Epithelial cell of proximal tubule (primary cell): ENCODE measurements at places on chromosomes 1 and 21. TPM values are rescaled to one million over a fixed set of nuclear protein-coding genes. Genes with fewer than 3 reads are reported as not detected.

GRCh38 chr1:91683598-91683951 is 182.9 kb downstream of the CDC7 start:
- no peak for DNase-seq

DNA sequence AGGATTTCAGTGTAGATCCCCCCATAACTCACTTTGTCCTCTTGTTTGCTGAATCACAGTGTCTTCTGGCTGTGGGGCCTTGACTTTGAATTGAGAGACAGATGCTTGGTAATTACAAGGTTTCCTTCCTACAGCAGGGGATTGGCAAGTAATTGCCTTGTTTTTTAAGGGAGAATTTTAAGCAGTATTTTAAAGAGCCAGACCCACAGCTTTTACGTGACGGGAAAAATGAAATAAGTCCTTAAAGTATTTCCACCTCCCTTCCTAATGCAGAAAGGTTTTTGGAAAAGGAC is 41.0 kb downstream of the PGBD5 start:
- no peak for DNase-seq

GRCh38 chr1:153633161-153633753 is 609 bp upstream of the CHTOP start:
- DNase-seq, result no peak

DNA sequence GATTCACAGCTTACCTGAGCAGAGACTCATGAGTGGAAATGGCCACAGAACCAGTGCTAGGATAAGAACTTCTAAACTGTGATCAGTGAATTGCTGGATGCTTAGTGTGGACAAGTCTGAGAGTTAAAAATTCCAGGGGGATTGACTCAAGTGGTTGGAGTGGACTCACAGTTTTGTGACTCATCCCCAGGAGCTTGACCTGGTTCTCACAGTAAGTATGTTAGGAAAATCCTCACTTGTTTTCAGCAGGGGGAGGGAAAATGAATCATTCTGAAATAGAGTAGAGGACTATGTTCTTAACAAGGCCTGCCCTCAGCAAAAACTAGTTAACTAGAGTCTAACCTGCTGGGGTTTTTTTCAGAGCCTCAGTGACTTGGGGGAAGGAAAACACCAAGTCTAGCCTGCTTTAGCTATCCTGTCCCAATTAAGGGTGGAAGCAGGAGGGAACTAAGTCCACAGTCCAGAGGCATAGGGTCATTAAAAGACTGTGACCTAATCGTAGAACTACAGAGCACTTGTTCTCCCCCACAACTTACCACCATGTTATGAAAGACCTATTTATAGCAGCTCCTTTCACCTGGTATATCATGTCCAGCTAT is 6.1 kb upstream of the CDC73 start:
- peak; percentile 99 for DNase-seq

DNA sequence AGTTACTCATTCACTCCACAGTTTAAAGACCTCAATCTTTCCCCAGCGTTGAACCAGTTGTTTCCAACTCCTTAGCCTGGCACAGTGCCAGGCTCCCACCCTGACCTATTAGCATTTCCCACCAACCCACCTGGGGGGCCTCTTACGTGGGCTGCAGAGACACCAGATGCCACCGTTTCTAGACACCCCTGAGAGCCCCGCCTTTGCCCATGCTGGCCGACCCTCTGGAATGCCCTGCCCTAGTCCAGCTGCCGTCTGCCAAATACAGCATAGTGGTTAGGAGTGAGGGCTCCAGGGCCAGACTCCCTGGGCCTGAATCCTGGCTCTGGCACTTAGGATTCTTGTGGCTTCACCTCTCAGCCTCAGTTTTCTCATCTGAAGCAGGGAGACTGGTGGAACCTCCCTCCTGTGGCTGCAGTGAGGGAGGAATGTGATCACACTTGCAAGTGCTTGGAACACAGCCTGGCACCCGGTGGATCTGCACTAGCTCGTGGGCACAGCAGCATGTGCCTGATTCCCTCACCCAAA is 65.2 kb downstream of the TMCO4 start:
- no peak for DNase-seq

GRCh38 chr1:111778066-111778465 is 22.4 kb downstream of the DDX20 start:
- DNase-seq, result no peak

DNA sequence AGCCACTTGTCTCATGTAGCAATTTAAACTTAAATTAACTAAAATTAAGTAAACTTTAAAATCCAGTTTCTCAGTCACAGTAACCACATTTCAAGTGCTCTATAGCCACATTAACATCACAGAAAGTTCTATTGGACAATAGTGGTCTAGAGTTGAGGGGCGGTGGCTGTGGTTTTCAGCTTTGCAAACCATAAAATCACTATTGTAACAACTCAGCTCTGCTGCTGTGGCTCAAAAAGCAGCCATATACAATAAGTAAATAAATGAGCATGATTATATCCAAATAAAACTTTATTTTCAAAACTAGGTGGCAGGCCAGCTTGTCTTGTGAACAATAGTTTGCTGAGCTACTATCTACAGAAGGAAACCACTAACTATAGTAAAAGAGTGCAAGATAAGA is 43.4 kb upstream of the C1orf53 start:
- DNase-seq, result no peak

DNA sequence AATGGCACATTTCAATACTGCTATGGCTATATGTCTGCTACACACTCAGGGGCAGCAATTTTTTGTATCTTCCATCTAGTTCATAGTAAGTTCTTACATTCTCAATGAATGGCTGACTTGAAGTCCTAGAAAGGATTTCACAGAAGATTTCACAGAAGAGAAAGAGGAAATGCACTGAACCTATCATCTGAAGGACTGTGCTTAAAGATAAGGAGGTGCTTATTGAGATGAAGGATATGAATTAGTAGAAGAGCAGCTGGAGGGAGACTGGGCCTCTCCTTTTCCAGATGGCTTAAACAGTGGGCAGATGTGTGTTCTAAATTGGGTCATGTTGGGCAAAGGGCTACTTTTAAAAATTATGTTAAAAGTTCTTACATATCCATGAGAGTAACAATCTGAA is 14.6 kb downstream of the ADAR start:
- no peak for DNase-seq

- DNase-seq, result no peak
Observed at GRCh38 chr21:32183396-32183795, 95.5 kb downstream of the MIS18A start.

- DNase-seq, result no peak
Observed at GRCh38 chr1:237281481-237281880, 239.5 kb downstream of the RYR2 start.

DNA sequence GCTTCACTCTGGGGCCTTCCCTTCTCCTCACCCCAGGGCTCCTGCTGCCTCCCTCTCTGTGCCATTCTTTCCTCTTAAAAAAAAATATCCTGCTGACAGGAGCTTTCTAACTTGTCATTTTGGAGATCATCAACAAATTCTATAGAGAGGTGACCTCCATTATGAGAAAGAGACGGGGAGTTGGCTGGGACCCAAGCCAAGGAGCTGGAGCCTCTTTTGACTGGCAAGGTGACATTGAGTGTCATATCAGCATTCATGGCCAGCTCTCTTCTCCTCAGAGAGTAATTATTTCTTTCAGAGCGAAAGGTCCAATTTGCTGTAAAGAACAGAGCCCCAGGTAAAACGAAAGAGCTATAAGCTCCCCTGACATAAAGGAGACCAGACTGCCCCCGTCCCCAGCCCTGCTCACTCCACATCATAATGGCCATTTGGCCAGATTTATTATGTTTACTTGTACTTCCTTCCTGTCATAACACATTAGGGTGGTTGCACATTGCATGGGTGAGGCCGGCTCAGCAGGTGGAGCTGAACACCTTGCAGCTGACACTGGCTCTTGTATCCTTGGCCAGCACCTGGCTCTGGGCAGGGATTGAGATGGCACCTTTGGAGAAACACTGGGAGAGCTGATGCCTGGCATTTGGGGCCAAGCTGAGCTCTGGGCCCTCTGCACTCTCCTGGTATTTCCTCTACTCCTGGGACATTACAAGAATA is 404.0 kb upstream of the VAMP3 start:
- DNase-seq, result no peak

DNA sequence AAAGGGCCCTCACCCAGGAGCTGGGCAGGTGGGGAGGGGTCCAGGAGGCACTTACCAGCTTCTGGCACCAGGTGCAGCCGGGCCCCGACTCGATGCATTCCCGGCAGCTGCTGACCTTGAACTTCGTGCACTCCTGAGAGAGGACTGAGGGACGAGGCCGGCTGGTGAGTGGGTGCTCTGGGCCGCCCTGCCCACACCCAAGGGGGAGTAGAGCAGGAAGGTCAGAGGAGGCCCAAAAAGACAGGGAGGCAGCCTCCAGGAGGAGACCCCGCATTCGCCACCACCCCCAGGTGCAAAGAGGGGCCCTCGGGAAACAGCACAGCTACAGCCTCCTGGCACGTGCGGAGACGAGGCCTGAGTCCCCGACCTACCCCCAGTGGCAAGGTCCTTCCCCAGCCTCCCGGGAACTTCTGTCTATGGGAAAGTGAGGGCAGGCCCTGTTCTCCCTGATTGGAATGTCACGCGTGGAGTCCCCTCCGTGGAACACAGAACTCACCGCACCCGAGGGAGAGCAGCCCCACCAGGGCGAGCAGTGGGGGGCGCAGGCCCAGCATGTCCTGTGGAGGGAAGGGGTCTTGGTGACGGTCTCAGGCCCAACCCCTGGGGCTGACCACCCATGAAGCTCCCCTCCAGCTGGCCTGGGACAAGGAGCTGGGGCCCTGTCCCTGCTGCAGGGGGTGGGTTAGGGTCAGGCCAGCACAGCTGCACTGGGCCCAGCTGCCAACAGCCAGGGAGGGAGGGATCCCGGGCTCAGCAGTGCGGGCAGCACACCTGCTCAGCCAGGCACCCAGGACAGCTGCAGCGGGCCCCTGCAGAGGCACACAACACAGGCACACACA is 10.3 kb downstream of the ITGB2 start:
- DNase-seq, result no peak

GRCh38 chr1:9600861-9601834 is 12.4 kb downstream of the TMEM201 start:
- DNase-seq, result no peak

DNA sequence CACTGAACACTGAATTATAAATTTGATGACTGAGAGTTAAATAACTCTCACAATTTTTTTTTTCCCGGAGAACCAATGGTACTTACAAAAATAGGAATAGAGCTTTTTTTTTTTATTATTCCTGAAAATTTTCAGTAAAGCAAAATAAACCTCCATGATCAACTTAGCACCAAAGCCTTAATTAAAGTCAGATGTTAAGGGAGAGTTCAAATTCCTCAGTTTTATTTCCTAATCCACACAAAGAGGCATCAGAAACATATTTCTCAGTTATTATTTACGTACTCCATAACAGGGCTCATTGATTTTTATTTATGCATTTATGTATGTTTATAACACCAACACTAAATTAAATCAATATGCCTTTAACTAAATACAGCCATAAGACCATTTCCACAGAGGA is 55.5 kb downstream of the PLPPR5 start:
- DNase-seq, result no peak

DNA sequence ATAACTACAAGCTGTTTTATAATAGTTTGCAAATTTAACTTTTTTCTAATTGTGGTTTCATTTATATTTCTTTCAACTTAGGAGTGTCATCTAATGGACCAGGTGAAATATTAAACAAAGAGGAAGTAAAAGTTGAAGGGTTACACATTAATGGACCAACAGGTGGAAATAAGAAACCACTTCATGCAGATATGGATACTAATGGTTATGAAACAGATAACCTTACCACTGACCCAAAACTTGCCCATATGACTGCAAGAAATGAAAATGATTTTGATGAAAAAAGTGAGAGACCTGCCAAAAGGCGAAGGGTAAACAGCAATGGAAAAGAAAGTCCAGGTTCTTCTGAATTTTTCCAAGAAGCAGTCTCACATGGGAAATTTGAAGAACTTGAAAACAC is 59.7 kb downstream of the MIER1 start:
- DNase-seq, result no peak

- no peak for DNase-seq
Observed at GRCh38 chr1:18967066-18967690, 10.7 kb upstream of the IFFO2 start.

GRCh38 chr1:20167126-20167525 is 18.8 kb upstream of the UBXN10 start:
- DNase-seq, result no peak

GRCh38 chr1:58815686-58816071 is 31.8 kb upstream of the JUN start:
- peak; percentile 53 for DNase-seq

GRCh38 chr1:100658716-100659026 is 60.9 kb upstream of the VCAM1 start:
- no peak for DNase-seq

- DNase-seq, result no peak
Observed at GRCh38 chr1:37647281-37647680, 12.6 kb upstream of the RSPO1 start.

DNA sequence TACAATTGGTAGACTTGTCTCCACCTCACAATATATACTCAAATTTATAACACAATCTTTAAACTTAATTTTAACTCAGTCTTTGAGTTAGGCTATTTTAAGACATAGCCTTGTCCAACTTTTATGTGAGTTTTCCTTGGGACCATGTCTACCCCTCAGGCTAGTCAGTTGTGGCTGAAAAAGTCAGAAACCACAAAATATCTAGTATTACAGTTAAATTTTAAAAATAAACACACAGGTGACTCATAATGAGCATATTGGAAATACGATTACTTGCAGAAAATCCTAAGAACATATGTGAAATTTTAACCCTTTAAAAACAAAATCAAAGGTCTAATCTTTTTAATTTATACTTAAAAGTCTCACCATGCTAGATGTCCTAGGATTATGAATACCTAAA is 4.8 kb upstream of the ASB17 start:
- no peak for DNase-seq

- no peak for DNase-seq
Observed at GRCh38 chr1:117683571-117684285, 77.9 kb downstream of the TENT5C start.

- DNase-seq, result no peak
Observed at GRCh38 chr1:2449636-2450454, 26.2 kb upstream of the PLCH2 start.

GRCh38 chr1:3573500-3573899 is 37.8 kb downstream of the MEGF6 start:
- no peak for DNase-seq

GRCh38 chr1:66510407-66510806 is 23.5 kb upstream of the SGIP1 start:
- DNase-seq, result no peak

GRCh38 chr1:22754824-22755223 is 44.2 kb downstream of the EPHB2 start:
- no peak for DNase-seq

DNA sequence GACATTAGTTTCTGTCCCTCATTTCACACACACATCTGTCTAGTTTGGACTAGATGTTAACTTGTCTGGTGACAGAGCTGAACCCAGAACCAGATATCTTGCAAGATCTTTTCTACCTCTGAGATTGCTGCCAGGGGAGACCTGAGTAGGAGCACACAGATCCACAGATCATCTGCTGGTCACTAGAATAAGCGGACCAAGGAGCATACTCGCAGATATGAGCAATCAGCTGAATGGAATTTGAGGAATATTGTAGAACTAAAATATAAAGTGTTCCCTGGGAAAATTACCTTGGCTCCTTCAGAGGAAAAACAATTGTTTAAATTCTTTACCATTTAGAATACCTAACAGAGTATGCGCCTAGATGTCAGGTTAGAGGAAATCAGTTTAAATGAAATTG is 90.7 kb downstream of the TNFSF18 start:
- DNase-seq, result no peak

TNFRSF8 gene
- 0.35 and 0.87 TPM in 2 replicates for total RNA-seq

C1QB gene
- not detected in 2 replicates for total RNA-seq

DMBX1 gene
- not detected in 2 replicates for total RNA-seq

ITLN2 gene
- not detected in 2 replicates for total RNA-seq

CELA3B gene
- not detected in 2 replicates for total RNA-seq

BRWD1 gene
- 12.5 and 19.5 TPM in 2 replicates for total RNA-seq

RHD gene
- total RNA-seq, result not detected in 2 replicates

CFAP74 gene
- not detected in 2 replicates for total RNA-seq

ADCY10 gene
- total RNA-seq, result not detected in 2 replicates

SHISAL2A gene
- 0.17 TPM in 1 of 2 replicates, not detected in the other for total RNA-seq
